ENCODE measurements at places on chromosomes 12 and 14. TPM values are rescaled to one million over a fixed set of nuclear protein-coding genes. Genes with fewer than 3 reads are reported as not detected.

Gene OTX2
- total RNA-seq: not detected

Gene FSCB
- not detected for total RNA-seq

Gene ADCY6
- total RNA-seq: 89.7 TPM

Gene EPYC
- not detected for total RNA-seq

Gene POTEM
- not detected for total RNA-seq

Gene CIT
- total RNA-seq: 2.8 TPM

Gene KRT77
- not detected for total RNA-seq

Gene GLRX5
- total RNA-seq: 20.1 TPM

Gene ASB2
- 53.3 TPM for total RNA-seq

Gene WIF1
- not detected for total RNA-seq

Gene DPPA3
- not detected for total RNA-seq

Gene VDR
- 9.3 TPM for total RNA-seq

DNA sequence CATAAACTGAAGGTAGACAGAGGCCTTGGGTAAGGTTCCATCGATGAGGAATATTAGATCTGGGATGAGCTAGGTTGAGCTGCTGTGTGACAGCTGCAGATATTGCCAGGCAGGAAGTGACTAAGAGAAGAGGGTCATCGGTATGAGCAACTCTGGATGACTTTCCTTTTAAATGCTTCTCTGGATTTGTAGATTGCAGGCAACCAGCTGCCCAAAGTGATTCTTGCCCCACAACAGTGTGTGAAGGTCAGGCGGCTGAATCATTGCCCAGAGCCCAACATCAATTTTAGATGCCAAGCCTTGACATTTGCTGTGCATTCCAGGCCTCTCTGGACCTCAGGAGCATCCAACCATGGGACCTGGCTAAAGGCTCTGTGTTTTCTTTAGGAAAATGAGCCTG lies 255.9 kb downstream of the DPF3 start:
- DNase-seq: no peak

DNA sequence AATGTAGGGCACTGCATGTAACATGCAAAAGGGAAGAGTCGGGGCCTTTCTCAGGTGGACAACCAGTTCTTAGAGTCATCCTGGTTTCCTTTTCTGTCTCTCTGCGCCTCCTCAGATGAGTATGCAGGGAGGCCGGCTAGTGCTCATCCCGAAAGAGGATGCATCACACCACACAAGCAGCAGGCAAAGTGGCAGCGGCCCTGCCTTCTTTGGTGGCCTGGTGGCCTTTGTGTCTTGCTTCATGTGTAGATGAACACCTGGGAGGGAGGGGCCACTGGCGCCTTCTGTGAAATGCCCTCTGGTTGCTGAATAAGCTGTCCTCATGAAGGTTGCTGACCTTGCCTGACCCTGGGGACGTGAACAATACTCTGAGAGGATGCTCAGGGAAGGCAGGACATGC lies 18.0 kb downstream of the SLC24A4 start:
- no peak for DNase-seq

GRCh38 chr12:12759234-12759915 lies 26.1 kb upstream of the APOLD1 start:
- DNase-seq: no peak

GRCh38 chr12:110622582-110622981 lies 8.7 kb downstream of the TCTN1 start:
- no peak for DNase-seq

GRCh38 chr14:75831952-75832351 lies 149.8 kb downstream of the TGFB3 start:
- DNase-seq: no peak

DNA sequence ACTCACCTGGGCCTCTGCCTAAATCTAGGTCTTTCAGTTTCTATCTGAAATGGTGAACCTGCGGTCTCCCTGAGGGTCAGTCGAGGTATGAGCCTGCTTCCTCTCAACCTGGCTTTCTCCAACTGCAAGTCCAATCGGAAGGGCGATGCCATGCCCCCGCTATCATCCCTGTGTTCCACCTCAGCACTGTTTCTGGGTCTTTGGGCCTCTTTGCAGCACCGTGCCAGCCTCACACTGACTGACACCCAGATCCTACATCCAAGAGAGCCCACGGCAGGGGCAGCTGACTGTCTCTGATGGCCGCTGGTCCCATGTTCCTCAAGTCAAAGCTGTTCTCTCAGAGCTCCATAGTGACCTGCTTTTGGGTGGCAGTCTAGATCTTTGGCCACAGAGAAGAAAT lies 120.7 kb downstream of the PAPOLA start:
- DNase-seq: no peak

- DNase-seq: no peak
Measured at GRCh38 chr12:25256826-25257225, 6.1 kb upstream of the KRAS start.

GRCh38 chr12:88658009-88658408 lies 77.7 kb upstream of the KITLG start:
- no peak for DNase-seq

DNA sequence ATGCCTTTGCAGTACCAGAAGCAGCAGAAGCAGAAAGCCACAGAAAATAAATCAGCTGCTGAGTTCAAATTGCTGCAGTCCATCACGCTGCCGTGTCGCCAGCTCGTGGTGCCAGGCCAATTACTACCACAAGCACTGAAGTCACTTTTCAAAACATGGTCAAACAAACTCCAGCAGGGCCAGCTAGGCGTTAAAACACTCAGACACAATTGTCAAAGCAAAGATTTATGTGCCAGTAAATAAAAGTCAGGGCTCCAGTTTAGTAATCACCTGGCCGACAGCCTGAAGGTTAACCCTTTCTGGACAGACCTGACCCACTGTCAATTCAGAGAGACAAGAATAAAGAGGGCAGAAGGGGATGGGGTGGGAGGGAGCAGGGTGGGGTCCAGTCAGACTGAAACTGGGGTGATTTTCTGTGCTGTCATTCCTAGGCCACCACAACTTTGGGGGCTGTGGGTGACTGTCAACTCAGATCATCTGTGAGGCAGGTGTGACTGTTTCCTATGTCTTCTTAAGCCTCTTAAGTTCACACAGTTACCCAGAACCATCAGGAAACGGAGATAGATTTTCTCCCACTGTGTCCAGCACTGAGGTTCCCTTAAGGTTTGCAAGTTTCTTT lies 109.8 kb upstream of the FUT8 start:
- DNase-seq: no peak

DNA sequence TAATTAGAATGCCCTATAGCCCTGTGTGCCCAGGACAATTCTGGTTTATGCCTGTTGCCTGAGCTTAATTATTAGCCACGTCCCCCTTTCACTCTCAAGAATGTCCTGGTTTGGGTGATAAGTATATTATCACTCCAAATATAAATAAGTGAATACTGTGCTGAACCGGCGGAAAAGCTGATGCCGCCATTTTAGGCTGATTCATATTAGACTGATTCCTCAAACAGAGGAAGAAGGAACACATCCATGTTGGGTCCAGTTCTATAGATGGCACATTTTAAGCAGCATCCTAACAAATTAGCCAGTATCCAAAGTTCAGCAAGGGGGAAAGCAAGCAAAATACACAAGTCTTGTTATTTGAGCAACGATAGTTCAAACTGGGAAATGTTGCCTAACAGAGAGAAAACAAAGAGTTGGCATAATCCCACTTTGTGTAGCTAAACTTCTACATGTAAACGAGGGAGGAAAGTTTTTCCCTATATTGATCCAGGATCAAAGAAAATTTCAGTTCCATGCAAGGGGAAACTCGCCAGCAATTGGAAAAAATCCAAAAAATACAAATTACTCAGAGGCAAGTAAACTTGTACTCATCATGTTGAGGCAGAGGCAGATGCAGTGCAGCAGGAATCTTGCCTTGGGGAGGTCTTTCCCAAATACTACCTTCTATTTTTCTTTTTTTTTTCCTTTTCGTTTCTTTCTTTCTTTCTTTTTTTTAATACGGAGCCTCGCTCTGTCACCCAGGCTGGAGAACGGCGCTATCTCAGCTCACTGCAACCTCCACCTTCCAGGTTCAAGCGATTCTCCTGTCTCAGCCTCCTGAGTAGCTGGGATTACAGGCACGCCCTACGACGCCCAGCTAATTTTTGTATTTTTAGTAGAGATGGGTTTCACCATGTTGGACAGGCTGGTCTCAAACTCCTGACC lies 96.2 kb downstream of the ITPR2 start:
- DNase-seq: no peak

DNA sequence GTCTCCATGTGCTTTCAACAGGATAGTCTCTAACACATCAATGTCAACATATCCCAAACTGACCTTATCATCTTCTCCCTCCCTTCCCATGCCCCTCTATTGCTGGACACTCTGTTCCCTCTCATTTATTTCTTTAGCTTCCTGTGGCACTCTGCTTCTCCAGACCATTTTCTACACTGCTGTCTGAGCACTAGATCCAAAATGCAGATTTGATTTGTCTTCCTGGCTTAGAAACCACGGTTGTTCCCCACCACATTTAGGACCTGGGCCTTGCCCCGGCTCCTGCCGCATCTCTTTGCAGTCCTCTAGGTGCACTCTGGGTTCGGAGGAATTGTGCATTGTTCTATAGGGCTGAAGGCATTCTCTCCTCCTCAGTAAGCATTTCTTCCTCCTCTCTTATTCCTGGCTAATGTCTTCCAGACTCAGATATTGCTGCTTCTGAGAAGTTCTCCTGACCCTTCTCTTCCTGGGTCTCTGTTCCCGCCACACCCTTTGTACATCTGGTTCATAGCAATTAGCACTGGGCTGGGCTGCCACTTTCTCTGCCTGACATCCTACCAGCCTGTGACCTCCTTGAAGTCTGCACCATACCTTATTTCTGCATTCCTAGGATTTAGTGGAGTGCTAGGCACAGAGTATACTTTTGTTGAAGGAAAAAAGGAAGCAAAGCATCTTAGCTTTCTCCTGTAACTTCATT lies 13.9 kb downstream of the ARG2 start:
- no peak for DNase-seq

GRCh38 chr14:72559202-72559601 lies 334.7 kb downstream of the DPF3 start:
- DNase-seq: no peak

DNA sequence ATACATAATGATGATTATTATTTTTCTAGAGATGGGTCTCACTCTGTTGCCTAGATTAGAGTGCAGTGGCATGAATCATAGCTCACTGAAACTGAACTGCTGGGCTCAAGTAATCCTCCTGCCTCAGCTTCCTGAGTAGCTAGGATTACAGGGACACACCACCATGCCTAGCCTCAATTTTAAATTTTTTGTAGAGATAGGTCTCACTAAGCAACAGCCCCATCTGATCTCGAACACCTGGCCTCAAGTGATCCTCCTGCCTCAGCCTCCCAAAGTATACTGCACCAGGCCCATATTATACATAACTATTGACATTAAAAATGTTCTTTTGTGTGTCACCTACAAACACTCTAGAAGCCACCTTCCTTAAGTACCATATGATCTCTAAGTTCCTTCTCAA lies 3.4 kb downstream of the TXNRD1 start:
- no peak for DNase-seq

- no peak for DNase-seq
Measured at GRCh38 chr14:70811578-70811977, 2.3 kb upstream of the MAP3K9 start.

DNA sequence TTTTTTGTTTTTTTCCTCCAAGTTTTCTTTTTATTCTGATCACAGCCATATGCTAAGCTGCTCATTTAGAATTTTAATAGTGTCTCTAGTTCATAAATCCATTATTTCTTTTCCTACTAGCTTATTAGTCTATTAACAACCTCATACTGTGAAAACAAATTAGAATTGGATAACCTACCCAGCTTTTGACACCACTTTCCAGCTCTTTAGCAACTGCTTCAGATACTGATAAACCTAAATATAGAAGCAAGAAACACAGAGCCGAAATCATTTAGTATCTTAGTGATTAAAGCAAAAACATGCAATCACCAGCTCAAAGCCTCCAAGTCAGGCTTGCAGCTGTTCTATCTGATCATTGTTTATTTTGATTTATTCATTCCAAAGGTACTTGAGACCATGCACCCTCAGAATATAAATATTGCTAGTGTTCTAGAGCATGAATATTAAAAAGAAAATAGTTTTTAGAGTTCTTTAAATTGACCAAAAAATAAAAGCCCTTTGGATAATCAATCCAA lies 121.5 kb downstream of the STXBP6 start:
- DNase-seq: no peak

DNA sequence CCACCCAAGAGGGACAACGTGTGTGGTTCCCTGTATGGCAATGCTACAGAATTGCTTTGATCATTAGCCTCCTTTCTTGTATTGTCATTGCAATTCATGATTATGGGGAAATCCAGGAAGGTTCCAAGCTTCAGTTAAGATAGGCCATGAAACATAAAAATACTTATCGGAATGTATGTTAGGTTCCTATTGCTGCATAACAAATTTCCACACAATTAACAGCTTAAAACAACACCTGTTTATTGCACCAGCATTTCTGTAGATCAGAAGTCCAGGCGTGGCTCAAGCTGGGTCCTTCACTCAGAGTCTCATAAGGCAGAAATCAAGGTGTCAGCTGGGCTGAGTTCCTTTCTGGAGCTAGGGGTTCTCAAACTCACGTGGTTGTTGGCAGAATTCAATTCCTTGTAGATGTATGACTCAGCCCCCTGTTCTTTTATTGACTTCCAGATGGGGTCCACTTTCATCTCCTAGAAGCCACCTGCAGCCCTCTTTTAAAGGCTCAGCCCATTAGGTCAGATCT lies 365.6 kb upstream of the TMPO start:
- DNase-seq: no peak

- no peak for DNase-seq
Measured at GRCh38 chr14:47149326-47149725, 497.7 kb upstream of the RPL10L start.

DNA sequence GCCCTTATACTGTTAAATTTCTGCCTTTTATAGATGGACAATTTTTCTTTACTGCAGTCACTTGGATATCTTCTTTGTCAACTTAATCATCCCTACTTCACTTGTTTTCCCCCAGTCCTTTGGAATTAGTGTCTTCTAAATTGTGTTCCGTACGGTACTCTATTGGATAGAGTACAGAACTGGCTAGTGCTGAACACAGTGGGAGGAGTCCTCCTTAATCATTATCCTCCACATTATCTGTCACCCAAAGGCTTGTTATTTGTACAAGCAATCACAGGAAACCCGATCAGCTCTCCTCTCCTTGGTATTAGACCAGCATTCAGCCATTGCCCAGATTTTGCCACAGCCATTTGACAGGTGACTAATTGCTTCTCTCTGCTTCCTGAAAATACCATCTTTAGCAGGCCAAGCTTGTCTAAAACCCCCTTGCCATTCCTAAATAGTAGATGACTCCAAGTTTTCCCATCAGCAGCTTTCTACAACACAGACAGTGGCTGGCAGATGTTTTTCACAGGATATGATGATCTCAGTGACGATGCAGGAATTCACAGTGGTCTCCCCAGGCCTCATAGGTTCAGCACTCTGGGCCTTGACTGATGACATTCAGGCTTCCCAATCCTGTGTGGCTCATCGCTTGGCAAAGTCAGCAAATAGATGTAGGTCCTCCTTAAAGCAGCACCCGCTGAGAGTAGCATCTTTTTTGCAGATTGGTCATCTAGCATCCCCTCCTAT lies 216.0 kb upstream of the RGS6 start:
- no peak for DNase-seq

DNA sequence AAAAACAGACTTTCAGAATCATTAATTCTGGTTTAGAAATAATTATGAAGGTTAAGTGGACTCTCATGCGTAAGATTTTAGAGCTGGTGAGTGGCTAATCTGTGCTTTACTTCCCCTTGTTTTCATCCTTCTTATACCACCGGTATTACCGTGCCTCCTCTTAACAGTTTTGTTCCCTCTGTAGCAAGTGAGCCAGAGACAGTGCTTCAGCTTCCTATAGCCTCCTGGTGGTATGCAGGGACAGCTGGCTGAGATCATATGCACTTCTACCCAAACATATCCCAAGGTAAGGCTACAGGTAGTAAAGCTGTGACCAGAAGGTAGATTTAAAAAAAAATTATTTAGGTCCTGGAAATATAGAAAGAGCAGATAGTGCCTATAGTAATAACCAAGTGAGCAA lies 55.2 kb downstream of the PDE3A start:
- no peak for DNase-seq
